ENCODE measurements at places on chromosomes 5 and 9.

DNA sequence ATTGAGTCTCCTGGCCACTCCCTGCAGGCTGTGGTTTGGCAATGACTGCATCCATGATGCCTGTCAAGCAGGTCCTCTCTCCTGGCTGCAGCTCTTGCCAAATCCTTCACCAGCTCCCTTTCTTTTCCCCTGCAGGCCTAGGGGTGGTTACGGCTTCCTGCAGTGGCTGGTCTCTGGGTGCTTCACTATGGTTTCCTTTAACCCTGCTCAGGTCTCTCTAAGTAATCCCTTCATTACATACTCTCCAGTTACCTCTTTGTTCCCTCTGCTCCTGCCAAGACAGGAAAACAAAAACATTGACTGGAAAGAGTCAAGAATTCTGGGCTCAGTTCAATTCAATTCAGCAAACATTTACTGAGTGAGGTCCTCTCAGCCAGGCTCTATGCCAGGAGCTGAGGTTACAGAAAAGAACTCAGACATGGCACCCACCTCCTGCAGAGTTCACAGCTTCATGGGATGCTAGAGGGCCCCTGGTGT lies 19.8 kb upstream of the PTPN3 start:
- no peak for DNase-seq

DNA sequence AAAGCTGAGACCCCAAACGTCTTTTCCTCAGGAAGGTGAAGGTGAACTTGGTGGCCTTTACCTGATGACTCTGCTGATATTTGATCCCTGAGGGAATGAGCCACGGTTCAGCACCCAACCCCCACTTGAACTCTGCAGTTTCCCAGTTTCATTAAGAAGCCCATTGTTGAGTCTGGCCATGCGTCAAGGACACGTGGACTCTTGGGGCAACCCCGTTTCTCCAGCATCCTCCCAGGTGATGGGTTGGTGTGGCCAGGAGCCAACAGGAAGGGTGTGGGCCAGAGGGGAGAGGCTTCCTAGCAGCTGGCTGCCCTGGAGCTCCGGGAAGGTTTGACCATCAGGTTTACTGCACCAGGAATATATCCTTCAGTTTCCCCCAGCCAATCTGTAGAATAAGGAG lies 59.5 kb upstream of the GNE start:
- no peak for DNase-seq

- DNase-seq: no peak
Observed at GRCh38 chr5:41883936-41884335, 13.7 kb upstream of the OXCT1 start.

- DNase-seq: no peak
Observed at GRCh38 chr5:41641621-41642020, 131.2 kb upstream of the PLCXD3 start.

DNA sequence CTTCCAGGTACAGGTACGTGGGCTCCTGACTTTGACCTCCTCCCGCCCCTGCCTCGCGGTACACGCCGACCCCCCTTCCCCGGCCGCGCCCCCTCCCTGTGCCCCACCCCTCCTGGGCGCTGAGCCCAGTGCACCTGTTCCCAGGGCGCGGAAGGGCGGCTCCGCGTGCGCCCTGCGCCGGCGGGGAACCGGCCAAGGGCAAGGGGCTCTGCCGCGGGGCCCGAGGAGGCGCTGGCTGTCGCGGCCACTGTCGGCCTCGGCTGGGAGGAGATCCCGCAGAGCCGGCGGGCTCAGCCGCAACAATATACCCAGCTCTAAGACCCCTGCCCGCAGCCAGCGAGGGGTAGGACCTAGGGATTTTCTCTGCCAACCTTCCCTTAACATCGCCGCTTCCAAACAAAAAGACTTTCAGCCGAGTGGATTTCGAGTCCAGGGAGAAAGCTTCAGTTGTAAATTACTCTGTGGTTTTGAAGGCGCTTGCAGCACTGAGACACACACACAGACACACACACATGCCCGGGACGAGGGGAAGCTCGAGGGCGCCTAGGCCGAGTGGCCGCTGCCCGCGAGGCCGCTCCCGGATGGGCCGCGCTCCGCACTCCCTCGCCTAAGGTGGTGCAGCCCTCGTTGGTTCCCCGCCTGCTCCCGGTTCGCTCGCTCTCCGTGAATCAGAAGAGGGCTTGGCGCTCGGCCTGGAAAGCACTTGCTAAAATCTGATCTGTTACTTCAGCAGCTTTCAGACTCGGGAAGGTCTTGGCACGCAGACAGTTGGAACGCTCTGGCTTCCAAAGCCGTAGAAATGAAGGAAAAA lies 1.2 kb downstream of the FGF18 start:
- no peak for DNase-seq

GRCh38 chr9:34993502-34994259 lies 4.1 kb downstream of the DNAJB5 start:
- no peak for DNase-seq

GRCh38 chr5:140567136-140567818 lies 2.6 kb downstream of the SLC35A4 start:
- no peak for DNase-seq

DNA sequence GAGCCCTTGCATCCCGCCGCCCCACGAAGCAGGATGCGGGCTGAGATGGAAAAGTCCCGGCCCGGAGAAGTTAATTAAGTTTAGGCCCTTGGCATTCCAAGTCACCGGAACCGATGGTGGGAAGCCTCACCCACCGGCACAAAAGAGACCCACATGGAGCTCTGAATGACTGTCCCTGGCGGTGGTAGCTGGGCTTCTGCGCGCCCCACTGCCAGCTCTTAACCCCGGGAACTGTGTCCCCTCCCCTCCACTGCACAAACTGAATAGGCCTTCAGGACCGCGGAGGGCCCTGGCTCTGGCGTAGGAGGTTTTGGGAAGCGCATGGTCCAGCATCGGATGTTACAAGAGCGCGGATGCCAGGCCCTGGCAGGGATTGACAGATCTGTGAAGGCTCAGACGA lies 291.1 kb upstream of the TUT7 start:
- no peak for DNase-seq

- no peak for DNase-seq
Observed at GRCh38 chr5:153938191-153938842, 100.4 kb downstream of the FAM114A2 start.

Data from activated naive CD4-positive, alpha-beta T cell treated with Interleukin-2 at 50 U/mL for 16 hours (primary cell).